ENCODE measurements at places on chromosomes 12 and 14.

GRCh38 chr14:66884149-66884548 lies 305.1 kb upstream of the GARIN2 start:
- no peak for DNase-seq

- no peak for DNase-seq
Observed at GRCh38 chr12:82942521-82942920, 255.8 kb downstream of the TMTC2 start.

DNA sequence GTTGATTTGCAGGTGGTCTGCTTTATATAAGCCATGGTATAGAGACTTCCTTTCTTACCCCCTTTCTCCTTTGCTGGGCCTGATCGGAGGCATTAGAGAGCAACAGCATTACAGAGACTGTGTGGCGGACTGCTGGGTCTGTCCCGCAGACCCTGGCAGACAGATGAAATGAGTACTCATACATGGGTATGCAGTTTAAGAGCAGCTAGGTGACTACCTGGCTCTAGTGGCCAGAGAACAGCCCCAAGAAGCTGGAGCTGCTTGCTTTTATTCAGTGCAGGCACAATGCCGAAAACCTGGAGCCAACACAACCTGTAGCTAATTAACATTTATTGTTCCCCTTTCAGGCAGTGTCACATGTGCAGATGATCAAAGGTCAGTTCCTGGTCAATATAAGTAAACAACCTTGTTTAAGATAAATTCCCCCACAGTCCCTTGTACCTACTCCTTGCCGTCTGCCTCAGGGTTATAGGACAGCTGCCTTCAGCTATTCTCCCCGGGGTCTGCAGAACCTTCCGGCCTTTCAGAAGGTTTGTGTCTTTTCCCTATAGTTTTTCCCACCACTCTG lies 160.0 kb downstream of the TRHDE start:
- DNase-seq, result no peak

GRCh38 chr12:131420867-131421447 lies 289.9 kb upstream of the SFSWAP start:
- DNase-seq, result no peak

DNA sequence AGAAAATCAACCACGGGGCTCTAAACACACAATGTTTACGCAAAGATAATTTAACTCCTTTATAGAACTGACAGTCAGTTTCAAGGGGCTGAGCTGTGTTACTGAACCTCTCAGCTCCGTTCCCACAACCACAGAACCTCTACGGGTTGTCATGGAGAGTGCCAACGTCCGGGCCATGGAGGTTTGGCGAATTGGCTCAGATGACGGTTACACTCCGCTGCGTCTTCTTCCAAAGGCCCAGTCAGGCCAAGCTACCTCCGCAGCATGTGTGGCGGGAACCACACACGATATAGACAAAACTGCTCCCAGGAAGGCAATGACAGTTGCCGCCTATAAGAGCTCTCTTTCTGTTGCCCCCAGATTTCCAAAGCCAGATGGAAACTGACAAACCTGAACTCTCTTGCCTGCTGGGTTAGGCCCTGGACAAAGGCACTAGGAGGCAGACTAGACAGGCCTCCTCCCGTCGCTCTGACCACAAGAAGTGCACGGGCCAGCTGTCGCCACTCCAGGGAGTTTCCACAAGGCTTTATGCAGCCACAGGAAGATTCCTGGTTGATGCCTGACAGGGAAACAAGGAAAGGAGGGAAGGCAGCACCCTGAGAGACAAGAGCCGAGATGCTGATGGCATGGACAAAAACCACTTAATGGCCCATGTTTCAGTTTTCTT lies 30.3 kb downstream of the CCDC88C start:
- no peak for DNase-seq

- DNase-seq, result no peak
Observed at GRCh38 chr14:61342486-61342885, 21.1 kb downstream of the PRKCH start.

DNA sequence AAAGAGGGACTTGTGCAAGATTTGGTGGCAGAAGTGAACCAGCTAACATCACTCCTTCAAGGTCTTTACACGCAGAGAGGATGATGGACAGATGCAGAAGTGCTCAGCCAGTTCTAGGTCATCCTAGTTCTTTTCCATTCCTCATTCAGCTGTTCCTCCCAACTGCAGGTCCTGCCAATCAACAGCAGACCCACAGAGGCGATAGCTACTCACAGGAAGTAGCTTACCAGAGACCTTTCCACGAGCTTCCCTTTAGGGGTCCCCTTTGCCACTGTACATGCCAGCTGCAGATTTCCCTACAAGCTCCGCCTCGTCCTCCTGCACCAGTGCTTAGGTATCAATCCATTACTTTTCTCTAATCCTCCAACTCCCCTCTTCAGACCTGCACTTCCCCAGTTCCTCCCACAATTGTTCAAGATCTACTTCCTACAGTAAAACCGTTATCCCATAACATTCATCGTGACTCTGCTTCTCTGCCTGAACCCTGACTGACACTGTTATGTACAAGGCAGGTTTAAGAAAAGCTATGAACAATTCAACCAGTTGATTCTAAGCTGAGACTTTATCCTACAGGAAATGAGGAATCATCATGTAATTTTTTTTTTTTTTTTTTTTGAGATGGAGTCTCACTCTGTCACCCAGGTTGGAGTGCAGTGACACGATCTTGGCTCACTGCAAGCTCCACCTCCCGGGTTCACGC lies 22.5 kb downstream of the RECQL start:
- DNase-seq, result no peak

DNA sequence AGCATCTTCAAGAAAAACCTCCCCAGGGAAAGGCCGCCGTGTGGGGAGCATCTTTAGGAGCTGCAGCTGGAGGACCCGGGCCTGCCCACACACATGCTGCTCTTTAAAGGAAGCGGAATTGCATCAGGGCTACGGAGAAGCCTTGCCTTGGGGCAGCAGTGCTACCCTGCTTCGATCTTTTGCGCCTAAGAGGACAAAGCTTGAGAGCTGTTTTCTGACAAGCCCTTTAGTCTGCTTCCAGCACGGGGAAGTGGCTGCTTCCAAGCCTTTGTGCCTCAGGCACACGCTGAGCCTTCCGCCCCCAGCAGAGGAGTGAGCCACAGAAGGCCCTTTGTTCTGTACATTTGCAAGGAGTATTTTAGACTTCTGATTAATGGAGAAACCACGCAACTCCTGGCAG lies 31.5 kb downstream of the COA8 start:
- no peak for DNase-seq

DNA sequence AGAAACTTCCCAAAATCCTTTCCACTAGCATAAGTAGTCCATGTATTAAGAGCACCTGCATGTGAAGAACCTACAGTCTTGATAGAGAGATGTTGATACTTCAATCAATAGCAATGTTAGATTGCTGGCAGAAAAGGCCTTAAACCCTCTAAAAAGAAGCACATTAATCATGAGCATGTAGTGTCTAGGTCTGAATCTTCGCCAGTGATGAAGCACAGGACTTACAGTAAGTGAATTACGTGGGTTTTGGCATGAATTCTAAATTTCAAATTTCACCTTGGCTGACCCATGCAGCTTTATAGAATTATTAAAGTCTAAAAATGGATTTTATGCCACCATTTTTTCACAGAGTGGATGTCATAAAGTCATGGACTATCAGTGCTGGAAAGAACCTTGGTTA lies 791.6 kb upstream of the NOVA1 start:
- DNase-seq, result no peak

GRCh38 chr12:21527451-21528180 lies 1.5 kb downstream of the SPX start:
- DNase-seq, result peak; percentile 64

DNA sequence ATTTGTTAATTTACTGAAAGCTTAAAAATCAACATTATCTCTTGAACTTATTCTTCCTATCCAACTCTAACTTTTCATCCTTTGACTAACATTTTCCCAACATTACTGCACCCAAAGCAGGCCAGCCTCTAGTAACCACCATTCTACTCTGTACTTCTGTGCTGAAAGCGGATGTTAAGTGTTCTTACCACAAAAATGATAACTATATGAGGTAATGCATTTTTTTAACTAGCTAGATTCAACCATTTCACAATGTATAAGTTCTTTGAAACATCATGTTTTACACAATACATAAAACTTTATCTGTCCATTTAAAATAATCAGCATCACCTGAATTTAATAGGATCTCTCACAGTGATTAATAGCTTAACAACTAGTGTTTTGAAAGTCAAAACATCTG lies 468.5 kb upstream of the MGAT4C start:
- no peak for DNase-seq

Measured in GM06990 (cell line).